Mononuclear cell (primary cell): ENCODE measurements at places on chromosomes 12 and 14. TPM values are rescaled to one million over a fixed set of nuclear protein-coding genes. Genes with fewer than 3 reads are reported as not detected.

MED13L gene
- total RNA-seq, result 382 TPM

LMO3 gene
- not detected for total RNA-seq

HSPA2 gene
- 2.7 TPM for total RNA-seq

NTF3 gene
- not detected for total RNA-seq

TMEM30B gene
- 5.8 TPM for total RNA-seq

TMEM253 gene
- total RNA-seq, result 0.21 TPM

KIF5A gene
- total RNA-seq, result 0.21 TPM

TMTC1 gene
- total RNA-seq, result 3.8 TPM

BIN2 gene
- total RNA-seq, result 211 TPM

RFLNA gene
- total RNA-seq, result 0.10 TPM

SLC39A5 gene
- total RNA-seq, result not detected

GNPTAB gene
- total RNA-seq, result 81.4 TPM

PLCZ1 gene
- not detected for total RNA-seq

ATL1 gene
- total RNA-seq, result 5.7 TPM

RNASE7 gene
- total RNA-seq, result not detected

CLEC2B gene
- 248 TPM for total RNA-seq

CLEC6A gene
- 1.0 TPM for total RNA-seq

COCH gene
- total RNA-seq, result 0.52 TPM

VDR gene
- total RNA-seq, result 6.0 TPM

JKAMP gene
- 41.5 TPM for total RNA-seq

TBC1D30 gene
- total RNA-seq, result 2.4 TPM

NDRG2 gene
- 9.7 TPM for total RNA-seq

RERG gene
- not detected for total RNA-seq

TMEM263 gene
- 20.3 TPM for total RNA-seq

TAS2R8 gene
- total RNA-seq, result 0.21 TPM

LBHD2 gene
- not detected for total RNA-seq

C12orf56 gene
- total RNA-seq, result 0.73 TPM

RTL1 gene
- total RNA-seq, result not detected

CLEC2D gene
- total RNA-seq, result 167 TPM

HNF1A gene
- total RNA-seq, result not detected

SLC17A8 gene
- not detected for total RNA-seq

TRIM9 gene
- 0.42 TPM for total RNA-seq

POTEM gene
- total RNA-seq, result not detected

AP1G2 gene
- total RNA-seq, result 53.1 TPM

CD4 gene
- 94.3 TPM for total RNA-seq
